Mesothelial cell of epicardium (in vitro differentiated cells): ENCODE measurements at places on chromosomes 3 and 15. TPM values are rescaled to one million over a fixed set of nuclear protein-coding genes. Genes with fewer than 3 reads are reported as not detected.

GRCh38 chr3:11903047-11903446, 56.4 kb upstream of the TAMM41 start:
- H3K36me3 ChIP-seq: no peaks in the 10 kb centered on the region
- no peak overlapping the region for H3K4me3 ChIP-seq
- peaks cover 40% of the 10 kb centered on the region for H3K27me3 ChIP-seq
- no peaks in the 10 kb centered on the region for H3K4me1 ChIP-seq
- DNase-seq: no peak

DNA sequence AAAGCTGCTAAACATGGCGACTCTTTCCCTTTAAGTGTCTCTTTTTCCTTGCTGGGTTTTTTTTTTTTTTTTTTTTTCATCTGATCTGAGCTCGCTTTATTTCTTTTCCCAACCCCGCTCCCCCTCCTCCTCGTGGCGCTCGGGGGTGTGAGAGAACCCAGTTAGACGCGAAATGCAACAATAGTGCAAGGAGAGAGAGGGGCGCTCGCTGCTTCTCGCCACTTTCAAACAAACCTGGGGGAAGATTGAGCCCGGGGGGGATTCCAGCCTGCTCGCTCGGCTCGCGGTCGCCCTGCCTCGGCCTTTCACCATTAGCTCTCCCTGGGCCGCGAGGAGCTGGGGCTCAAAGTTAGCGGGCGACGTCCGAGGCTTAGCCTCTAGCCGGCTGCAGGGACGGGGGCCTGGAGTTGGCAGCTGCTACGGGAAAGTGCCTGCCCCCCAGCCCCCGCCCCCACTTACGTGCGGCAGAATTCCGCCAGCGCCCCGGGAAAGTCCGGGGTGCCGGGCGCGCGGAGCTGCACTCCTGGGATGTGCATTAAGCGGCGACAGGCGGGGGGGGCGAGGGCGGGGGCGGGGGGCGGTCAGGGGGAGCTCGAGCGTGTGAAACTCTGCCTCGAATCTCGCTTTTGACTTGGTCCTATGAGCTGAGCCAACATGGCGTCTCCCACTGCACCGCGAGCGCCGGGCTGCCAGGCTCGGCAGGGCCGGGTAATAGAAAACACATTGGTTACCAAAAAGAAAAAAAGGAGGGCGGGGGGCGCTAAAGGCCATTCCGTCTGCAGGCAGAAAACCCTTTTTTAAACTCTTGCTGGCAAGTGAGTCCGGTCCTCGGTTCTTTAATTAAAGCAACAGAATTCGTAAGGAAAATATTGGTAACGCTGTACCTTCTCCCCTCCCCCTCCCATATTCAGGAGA, 10.4 kb downstream of the NR2F2 start:
- H3K4me3 ChIP-seq: peak overlapping the region; percentile 89
- H3K27me3 ChIP-seq: no peaks in the 10 kb centered on the region
- peaks cover 93% of the 10 kb centered on the region for H3K4me1 ChIP-seq
- peaks cover 27% of the 10 kb centered on the region for H3K36me3 ChIP-seq

DNA sequence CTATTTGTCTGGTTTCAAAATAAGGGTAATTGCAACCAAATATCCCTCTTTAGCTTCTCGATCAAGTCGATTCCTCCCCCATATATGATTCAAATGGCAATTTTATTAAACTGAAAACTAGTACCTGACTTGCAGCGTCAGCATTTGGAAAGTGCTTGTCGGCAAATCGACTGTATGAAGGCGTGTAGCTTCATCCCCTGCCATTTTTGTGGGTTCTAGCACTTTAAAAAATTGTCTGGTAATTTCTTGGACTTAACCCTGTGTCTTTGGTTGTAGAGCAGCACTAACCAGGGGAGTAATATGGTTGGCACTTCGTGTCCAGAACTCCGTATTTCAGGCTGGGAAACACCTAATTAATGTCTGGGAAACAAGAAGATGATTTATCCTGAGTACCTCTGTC, 573 bp downstream of the MME start:
- DNase-seq: no peak
- H3K36me3 ChIP-seq: peaks cover 1% of the 10 kb centered on the region
- H3K27ac ChIP-seq: no peak overlapping the region
- peak overlapping the region; percentile 74 for H3K4me3 ChIP-seq

- no peak for DNase-seq
- H3K36me3 ChIP-seq: no peaks in the 10 kb centered on the region
- H3K27me3 ChIP-seq: no peaks in the 10 kb centered on the region
- no peak overlapping the region for H3K4me3 ChIP-seq
- H3K4me1 ChIP-seq: peaks cover 14% of the 10 kb centered on the region
These were observed 482.6 kb downstream of the PLOD2 start for GRCh38 chr3:145678401-145678800.

- H3K27ac ChIP-seq: no peak overlapping the region
- H3K36me3 ChIP-seq: no peaks in the 10 kb centered on the region
- no peaks in the 10 kb centered on the region for H3K4me1 ChIP-seq
- no peak for DNase-seq
These were observed 15.7 kb upstream of the TBC1D23 start for GRCh38 chr3:100245136-100245535.

GRCh38 chr3:150023239-150023636, 52.5 kb upstream of the PFN2 start:
- no peak for DNase-seq
- H3K4me3 ChIP-seq: no peak overlapping the region
- H3K27me3 ChIP-seq: no peaks in the 10 kb centered on the region
- no peaks in the 10 kb centered on the region for H3K4me1 ChIP-seq
- peaks cover 8% of the 10 kb centered on the region for H3K36me3 ChIP-seq

DNA sequence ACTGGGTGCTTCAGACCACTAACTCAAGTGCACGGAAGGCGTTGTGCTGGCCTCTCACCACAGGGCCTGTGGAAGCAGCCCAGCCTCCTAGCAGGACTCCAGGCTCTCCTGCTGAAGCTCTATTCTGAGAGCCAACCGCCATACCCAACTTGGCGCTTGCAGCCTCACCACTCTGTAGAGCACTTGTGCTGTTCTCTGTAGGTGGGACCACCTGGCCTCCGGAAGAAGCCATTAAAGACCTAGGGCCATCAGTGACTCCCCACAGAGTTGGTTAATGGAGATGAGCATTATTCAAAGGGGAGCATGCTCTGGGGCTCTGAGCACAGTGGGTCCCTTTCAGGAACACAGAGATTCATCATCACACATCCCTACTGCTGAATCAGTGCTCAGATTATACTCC, 50.9 kb downstream of the C3orf85 start:
- H3K27me3 ChIP-seq: peaks cover 2% of the 10 kb centered on the region
- no peak overlapping the region for H3K4me3 ChIP-seq
- H3K4me1 ChIP-seq: no peaks in the 10 kb centered on the region
- no peak for DNase-seq
- no peak overlapping the region for H3K27ac ChIP-seq
- no peaks in the 10 kb centered on the region for H3K36me3 ChIP-seq

DNA sequence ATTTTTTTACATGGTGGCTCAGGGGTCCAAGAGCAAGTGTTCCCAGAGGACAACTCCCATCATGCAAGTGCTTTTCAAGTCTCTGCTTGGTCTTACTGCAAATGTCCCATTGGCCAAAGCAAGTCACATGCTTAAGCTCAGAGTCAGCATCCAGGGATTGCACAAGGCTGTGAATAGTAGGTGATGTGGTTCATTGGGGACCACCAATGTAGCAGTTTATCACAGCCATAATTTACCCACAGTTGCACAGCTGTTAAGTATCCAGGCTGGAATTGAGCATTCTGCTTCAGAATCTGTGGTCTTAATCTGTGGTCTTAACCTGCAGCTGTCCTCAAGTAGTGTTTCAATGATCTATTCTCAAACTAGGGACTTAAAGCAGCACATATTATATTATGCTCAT, 71.4 kb upstream of the PLCL2 start:
- peaks cover 4% of the 10 kb centered on the region for H3K27me3 ChIP-seq
- no peak overlapping the region for H3K27ac ChIP-seq
- no peak overlapping the region for H3K4me3 ChIP-seq
- DNase-seq: no peak
- H3K4me1 ChIP-seq: no peaks in the 10 kb centered on the region

- no peak for DNase-seq
- no peaks in the 10 kb centered on the region for H3K36me3 ChIP-seq
- no peak overlapping the region for H3K4me3 ChIP-seq
- no peak overlapping the region for H3K27ac ChIP-seq
- peaks cover 21% of the 10 kb centered on the region for H3K4me1 ChIP-seq
These were observed 60.5 kb downstream of the TLE3 start for GRCh38 chr15:70037292-70037640.

- peaks cover 11% of the 10 kb centered on the region for H3K36me3 ChIP-seq
- peaks cover 33% of the 10 kb centered on the region for H3K4me1 ChIP-seq
- no peaks in the 10 kb centered on the region for H3K27me3 ChIP-seq
- H3K27ac ChIP-seq: peak overlapping the region; percentile 32
- DNase-seq: no peak
These were observed 23.1 kb downstream of the MAPKBP1 start for GRCh38 chr15:41797201-41797944.

DNA sequence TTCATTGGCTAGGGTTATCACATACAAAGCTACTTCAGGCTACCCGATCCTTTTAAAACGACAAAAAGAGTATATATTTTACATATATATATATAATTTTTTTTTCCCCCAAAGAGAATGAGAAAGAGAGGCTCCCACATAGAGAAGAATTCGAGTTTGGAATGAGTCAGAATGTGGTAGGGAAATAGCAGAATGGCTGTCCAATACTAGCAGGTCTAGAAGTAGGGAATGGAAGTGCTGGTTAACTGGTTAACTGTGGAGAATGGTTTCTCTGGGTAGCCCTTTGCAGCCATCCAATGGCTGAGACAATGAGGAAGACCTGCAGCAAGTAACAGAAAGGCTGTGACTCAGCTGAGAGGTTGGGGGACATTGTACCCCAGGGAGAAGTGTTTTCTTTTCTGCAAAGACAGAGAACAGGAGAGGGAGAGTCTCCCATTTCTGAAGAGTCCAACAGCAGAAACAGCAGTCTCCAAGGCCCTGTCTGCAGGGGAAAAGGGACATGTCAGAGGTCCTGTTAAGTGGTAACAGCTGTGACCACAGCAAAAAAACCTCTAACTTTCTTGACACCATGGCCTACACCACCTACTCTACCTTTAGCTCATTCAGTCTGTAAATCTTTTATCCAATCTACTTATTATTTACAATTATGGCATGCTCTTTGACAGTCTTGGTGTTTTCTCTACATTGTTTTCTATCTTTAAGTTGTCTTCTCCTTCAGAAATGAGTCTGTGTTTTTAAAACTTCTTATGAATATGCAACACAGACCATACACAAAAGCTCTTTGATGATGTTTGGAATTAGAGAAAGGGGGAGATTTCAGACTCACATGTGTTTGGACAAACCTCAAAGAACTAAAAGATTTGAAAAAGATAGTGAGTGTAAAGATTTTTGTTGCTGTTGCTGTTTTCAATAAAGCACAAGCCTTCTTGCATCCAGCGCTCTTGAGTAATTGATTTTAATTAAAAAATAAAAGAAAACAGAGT, 116.1 kb upstream of the SLC7A14 start:
- no peaks in the 10 kb centered on the region for H3K27me3 ChIP-seq
- H3K27ac ChIP-seq: peak overlapping the region; percentile 36

DNA sequence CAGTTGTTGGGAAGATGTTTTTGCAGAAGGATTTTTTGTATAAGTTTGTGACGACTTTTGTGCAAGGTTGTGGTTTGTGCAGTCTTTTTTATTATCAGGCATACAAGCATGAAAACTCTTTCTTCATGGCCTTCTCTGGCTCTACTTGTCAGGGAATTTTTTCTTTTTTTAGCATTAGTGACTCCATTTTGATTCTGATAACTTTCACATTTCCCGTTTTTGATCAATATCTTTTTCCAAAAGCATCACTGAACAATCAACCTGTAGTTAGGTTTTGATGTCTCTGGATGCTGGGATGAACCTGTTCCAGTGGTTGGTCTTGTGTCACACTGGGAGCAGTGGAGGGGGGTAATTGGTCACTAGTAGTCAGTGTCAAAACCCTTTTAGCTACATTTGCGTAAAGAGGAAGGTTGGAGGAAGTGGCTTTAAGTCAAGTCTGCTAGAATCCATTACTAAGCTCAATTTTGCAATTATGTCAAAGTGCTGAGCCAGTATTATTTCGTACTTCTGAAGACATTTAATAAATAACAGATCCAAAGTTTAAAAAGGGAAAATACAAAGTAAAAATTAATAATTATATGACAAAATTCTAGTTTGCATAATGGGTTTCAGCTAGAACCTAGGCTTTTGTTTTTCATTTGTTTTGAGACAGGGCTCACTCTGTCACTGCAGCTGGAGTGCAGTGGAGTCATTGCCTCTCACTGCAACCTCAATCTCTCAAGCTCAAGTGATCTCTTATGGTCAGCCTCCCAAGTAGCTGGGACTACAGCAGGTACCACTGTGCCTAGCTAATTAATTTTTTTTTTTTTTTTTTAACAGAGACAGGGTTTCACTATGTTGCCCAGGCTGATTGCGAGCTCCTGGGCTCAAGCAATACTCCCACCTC, 18.8 kb upstream of the CFAP161 start:
- no peak overlapping the region for H3K4me3 ChIP-seq
- H3K36me3 ChIP-seq: no peaks in the 10 kb centered on the region
- no peaks in the 10 kb centered on the region for H3K4me1 ChIP-seq
- H3K27ac ChIP-seq: no peak overlapping the region
- H3K27me3 ChIP-seq: peaks cover 39% of the 10 kb centered on the region

GRCh38 chr3:42096796-42097565, 5.8 kb downstream of the TRAK1 start:
- H3K4me1 ChIP-seq: peaks cover 46% of the 10 kb centered on the region
- no peaks in the 10 kb centered on the region for H3K27me3 ChIP-seq
- H3K27ac ChIP-seq: peak overlapping the region; percentile 8
- DNase-seq: no peak

Gene TMEM207
- not detected in 3 replicates for total RNA-seq

Gene STAC
- 1.4 to 2.3 TPM (median 1.9 TPM) in 3 replicates for total RNA-seq

Gene ENTPD3
- 0.53 to 0.87 TPM (median 0.72 TPM) in 3 replicates for total RNA-seq

Gene LPCAT4
- 88.7 to 91.3 TPM (median 91.1 TPM) in 3 replicates for total RNA-seq

Gene ZBTB38
- total RNA-seq: 44.4 to 46.7 TPM (median 46.3 TPM) in 3 replicates

Gene PRSS50
- total RNA-seq: 4.4 to 4.8 TPM (median 4.5 TPM) in 3 replicates

Gene ITGA11
- total RNA-seq: 2.3 to 3.5 TPM (median 2.7 TPM) in 3 replicates
